Right lung (tissue), 10 donors: ENCODE measurements at places on chromosomes 7 and 10.

DNA sequence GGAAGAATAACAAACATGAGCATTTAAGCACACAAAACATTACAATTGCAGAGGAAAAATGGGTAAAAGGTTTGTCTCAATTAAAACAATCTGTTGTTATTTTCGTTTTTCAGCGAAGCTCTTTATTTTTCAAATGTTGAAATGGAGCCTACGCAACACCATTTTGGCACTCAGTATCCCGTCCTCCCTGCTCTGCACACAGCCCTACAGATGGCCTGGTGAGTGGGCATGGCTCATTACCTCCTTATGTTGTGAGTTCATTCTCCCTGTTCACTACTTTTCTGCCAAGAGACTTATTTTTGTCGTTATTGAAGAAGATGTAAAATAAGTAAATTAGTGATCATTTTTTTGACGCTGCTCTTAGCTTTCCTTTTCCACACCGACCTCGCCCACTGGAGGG is 167.8 kb upstream of the CXCL12 start:
- DNase-seq, result no peak

DNA sequence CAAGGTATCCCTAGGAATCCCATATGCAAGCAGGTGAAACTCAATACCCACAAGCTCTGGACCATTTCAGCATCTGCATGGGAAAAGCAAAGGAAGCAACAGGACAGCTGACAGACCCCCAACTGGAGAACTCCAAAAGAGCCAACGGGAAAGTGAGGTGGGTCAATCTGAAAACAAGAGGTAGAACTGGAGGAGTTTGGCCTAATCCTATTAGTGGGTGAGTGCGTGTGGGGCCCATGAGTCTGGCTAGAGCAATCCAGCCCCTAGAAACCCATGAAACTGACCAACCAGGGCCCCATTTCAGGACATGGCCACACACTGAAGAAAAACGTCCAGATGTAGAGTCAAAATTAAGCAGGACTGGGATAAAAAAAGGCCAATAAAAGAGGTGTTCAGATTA is 26.6 kb upstream of the WNT8B start:
- DNase-seq, result no peak

DNA sequence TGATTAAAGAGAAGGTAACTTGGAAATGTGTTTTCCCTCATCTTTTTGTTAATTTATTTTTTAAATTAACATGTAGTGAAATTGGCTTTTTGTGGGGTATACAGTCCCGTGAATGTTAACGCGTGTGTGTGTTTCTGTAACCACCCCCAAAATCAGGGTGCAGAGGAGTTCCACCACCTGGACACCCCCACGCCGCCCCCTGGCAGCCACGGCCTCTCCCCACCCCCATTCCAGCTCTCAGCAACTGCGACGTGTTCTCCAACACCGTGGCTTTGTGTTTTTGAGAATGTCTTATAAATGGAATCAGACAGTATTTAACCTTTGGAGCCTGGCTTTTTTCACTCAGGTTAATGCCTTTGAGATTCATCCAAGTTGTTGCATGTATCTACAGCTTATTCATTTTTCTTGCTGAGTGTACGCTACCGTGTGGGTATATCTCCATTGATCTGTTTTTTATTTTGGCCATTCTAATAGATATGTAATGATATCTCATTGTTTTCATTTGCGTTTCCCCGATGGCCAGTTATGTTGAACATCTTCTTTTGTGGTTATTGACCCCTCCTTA is 218.8 kb downstream of the EBF3 start:
- DNase-seq, result no peak

DNA sequence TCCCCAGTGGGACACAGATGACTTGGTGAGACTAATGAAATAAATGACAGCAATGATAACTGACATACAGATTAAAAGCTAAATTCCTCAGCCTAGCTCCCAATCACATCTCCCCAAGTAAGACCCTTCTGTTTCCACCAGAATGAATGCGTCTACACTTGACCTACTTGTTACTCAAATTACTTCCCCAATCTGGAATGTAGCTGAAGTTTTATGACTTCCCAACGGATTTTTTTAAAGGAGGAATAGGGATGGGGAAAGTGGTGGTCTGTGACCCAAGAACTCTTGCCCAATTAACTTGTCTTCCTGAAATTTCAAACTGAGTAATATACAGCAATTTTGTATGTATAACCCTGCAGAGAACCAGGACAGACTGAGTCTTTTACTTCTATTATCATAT is 9.1 kb downstream of the H2AZ2 start:
- DNase-seq, result no peak

DNA sequence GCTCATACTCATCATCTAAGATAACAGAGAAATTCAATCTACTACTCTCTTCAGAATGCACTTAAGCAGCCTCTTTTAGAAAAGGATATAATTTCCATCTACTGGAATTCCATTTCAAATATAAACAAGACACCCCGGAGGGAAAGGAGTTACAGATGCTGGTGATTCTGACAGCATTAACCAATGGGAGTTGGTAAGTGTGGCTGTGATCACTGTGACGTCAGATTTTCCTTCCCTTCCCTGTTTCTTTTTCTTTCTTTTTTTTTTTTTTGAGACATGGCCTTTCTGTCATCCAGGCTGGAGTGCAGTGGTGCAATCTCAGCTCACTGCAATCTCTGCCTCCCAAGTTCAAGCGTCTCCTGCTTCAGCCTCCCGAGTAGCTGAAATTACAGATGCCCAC is 106.6 kb downstream of the ACTR3B start:
- no peak for DNase-seq

- no peak for DNase-seq
These were observed 59.6 kb upstream of the BICC1 start for GRCh38 chr10:58453105-58453504.

DNA sequence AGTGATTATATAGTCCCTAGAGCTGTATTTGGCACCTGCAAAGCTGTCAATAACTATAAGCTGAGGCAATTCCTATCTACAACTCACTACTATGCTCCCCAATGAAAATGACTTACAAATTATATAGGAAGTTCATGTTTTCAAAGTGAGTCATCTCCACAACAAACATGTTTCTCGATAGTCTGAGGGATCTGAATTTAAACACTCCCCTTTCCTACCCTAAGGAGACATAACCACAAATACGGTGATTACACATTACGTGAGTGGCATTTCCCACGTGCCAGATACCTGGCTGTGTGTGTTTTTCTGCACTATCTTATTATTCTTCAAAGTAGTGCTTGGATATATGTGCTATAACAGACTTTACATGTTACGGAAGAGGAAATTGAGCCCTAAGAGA is 122.5 kb upstream of the C1QL3 start:
- DNase-seq, result no peak

- DNase-seq, result peak; percentile 70
These were observed 193.2 kb downstream of the MYOF start for GRCh38 chr10:93288679-93289634.

DNA sequence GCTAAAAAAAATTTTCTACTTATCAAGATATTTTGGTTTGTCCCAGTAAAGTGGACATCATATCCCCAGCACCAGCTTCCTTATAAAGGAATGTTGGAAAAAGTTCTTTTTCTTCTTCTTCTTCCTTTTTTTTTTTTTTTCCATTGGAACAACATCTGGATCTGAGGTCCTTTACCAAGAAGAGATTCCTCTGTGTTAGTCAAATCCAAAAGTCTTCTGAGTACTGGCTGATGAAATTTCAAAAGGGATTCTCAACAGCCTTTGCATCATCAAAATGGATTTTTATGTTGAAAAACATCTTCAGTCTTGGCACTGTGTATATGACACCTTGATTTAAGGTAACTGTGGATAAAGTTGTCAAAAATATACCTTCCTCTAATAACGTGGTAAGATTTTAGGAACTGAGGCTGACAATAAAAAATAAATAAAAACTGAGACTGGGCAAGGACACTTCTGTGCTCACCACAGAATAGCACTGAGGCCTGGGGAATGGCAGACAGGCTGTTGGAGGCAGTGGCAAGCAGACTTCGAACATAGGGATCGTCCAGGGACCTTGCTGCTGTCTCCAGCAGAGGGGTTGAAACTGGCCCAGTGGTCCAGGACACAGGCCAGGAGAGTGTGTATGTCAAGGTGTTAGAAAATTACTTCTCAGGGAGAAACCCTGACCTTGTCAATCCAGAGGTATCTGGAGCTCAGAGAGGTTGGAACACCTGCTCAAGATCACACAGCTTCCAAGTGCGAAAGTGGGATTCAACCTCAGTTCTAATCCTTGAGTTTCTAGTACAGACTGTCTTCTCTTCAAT is 130.4 kb downstream of the PTPN20 start:
- DNase-seq, result no peak

GRCh38 chr10:119370972-119371703 is 163.8 kb downstream of the GRK5 start:
- no peak for DNase-seq

DNA sequence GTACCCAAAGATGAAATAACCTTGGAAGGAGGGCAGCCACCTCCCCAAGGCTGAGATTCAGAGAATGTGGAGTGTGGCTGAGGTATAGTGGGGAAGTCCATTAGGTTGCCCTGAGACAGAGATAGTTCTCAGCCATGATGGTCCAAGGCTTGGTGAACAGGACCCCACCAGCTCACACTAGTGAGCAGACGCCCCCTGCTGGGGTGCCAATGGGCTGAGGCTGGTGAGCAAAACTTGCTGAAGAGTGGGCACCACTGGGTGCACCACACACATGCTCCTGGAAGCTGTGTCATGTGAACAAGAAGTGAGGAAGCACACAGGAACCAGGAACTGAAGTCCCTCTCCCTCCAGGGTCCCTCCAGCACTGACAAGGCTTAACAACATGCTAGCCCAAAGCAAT is 8.9 kb downstream of the FBXL13 start:
- no peak for DNase-seq

DNA sequence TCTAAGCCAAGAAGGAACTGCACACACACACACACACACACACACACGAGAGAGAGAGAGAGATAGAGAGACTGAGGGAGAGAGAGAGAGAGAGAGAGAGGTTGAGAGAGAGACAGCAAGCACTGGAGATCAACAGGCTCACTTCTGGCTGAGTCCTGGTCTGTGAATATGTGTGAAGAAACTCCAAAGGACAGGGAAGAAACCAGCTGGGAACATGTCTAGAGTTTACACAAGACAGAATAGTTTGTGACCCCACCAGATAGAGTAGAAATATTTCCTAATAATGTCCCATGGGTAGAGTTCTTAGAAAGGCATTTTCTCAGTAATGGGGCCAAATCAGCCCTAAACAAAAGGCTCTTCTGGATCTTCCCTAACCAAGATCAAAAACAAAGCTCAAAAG is 155.5 kb upstream of the IGFBP3 start:
- no peak for DNase-seq

GRCh38 chr10:92240289-92241157 is 50.4 kb downstream of the CPEB3 start:
- DNase-seq, result peak; percentile 74

DNA sequence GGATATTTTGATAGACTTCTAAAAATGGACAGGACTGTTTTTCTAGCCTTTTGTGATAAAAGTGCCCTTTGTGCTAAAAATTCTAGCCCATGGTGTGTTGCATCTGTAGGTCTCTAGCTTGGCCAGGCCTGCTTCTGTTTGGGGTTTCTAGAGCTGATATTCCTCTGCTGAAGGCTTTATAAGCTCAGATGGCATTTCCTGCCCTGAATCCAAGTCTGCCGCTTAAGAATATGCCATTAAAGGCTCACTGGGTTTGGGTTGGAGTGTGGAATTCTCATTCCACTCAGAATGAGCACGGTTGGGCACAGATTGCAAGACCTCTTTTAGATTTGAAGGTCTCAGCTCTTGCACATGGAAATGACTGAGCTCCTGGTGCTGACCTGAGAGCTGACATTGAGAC is 49.4 kb upstream of the IGFBP3 start:
- no peak for DNase-seq

DNA sequence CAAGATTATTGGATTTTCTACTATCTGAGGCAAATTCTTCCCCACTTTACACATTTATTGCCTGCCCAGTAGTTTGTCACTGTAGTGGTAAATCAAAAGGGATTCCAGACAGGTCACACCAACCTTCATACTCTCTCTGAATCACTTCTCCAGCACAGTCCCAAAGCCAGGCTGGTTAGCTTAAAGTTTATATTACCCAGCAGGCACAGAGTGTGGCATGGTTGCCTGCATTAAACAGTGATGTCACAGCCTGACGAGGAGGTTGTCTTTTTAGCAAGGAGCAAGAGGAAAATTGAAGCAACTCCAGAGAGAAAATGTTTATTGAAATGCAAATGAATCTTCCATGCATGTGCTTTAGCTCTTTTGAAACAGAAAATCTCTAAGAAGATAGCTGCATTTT is 375.5 kb upstream of the CELF2 start:
- no peak for DNase-seq

- DNase-seq, result no peak
These were observed 29.2 kb upstream of the EGFR start for GRCh38 chr7:54989453-54990225.

- no peak for DNase-seq
These were observed 81.9 kb downstream of the BMPER start for GRCh38 chr7:33986951-33987947.

- DNase-seq, result no peak
These were observed 181.2 kb upstream of the PRSS58 start for GRCh38 chr7:142438923-142439515.

DNA sequence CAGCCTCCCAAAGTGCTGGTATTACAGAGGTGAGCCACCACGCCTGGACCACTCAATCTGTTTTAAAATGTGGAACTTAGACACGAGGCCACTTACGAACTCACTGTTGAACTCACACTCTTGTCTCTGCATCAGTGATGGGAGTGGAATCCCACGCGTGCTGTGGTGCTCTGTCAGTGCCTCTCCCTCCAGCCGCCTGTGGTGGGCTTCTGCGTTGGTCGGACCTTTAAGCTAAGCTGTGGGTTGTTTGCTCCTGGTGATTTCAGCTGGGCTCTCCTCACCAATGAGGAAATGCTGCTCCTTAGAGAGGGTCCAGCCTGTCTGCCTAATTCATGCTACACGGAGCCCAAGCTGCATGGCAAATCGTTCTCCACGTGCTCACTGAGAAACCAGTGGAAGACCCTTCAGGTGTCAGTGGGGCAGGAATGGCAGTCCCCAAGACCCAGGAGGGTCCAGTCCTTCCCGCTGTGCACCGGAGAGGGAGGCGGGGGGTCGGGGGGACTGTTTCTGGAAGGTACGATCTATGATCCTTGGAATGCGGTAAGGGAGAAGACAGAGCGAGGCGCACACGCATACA is 17.9 kb upstream of the PRKAR1B start:
- DNase-seq, result no peak

DNA sequence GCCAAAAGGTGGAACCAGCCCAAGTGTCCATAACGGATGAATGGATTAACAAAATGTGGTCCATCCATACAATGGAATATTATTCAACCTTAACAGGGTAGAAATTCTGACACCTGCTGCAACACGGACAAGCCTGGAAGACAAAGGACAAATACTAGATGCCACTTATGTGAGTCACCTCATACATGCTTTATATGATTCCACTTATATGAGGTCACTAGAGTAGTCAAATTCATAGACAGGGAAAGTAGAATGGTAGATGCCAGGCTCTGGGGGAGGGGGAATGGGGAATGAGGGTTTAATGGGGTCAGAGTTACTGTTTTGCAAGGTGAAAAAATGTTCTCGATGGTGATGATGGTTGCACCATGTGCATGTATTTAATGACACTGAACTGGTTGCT is 34.0 kb upstream of the CYTH3 start:
- DNase-seq, result no peak

GRCh38 chr10:90997670-90998069 is 76.8 kb upstream of the ANKRD1 start:
- no peak for DNase-seq

GRCh38 chr7:30524545-30524944 is 19.9 kb upstream of the GGCT start:
- no peak for DNase-seq
